ENCODE measurements at places on chromosomes 1 and 21.

DNA sequence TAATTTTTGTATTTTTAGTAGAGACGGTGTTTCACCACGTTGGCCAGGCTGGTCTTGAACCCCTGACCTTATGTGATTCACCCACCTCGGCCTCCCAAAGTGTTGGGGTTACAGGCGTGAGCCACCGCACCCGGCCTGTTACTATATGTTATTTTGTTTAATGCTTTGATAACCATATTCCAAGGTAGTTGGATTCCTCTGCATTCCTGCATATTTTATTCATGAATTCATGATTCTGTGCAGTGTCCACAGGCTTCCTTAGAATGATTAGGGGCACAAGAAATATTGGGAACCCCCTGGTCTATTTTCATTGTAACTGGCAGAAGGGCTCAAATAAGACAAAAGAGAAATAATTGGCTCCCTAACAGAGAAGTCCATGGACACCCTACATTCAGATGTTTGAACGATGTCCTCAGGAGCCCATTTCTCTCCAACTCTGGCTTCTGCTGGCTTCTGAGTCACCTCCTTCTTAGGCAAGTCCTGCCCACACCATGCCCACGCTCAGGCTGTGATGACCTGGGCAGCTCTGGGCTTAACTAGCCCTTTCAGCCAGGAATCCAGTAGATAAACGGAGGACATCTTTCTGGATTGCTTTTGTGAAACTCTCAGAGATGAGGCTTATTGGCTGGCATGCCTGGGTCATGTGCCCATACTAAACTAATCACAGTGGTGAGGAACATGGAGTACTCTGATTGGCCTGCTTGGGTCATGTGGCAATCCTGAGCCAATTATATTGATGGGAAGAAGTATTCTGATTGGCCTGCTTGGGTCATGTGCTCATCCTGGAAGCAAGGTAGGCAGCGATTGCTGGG, 32.6 kb downstream of the TNFRSF8 start:
- DNase-seq, result no peak
- H3K4me3 ChIP-seq, result no peak overlapping the region
- H3K27ac ChIP-seq, result no peak overlapping the region

GRCh38 chr1:21292984-21293536, 2.8 kb upstream of the ECE1 start:
- H3K27me3 ChIP-seq, result no peaks in the 10 kb centered on the region
- DNase-seq, result peak; percentile 51
- H3K27ac ChIP-seq, result peak overlapping the region; percentile 97
- H3K4me3 ChIP-seq, result peak overlapping the region; percentile 82
- no peaks in the 10 kb centered on the region for H3K36me3 ChIP-seq

DNA sequence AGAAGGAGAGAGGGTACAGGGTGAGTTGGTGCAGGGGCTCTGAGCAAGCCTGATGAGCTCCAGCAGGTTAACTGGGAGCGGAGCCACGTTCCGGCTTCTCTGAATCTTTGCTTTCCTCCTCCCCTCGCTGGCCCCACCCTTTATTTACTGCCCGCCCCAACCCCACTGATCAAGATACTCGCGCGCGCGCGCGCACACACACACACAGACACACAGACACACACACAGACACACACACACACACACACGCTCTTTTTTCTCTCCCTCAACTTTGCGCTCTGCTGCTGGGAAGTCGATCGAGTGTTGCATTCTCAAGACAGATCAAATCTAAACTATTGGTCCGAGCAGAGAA, at the start of gene GRIK1:
Gene GRIK1 (minus strand): TSS at position 73 of the 352 bp plus-strand sequence.
- no peaks in the 10 kb centered on the region for H3K4me1 ChIP-seq
- no peaks in the 10 kb centered on the region for H3K36me3 ChIP-seq
- no peak for DNase-seq
- H3K4me3 ChIP-seq, result no peak within 1 kb of the TSS
- H3K27ac ChIP-seq, result no peak within 1 kb of the TSS

GRCh38 chr21:26900980-26901379, 55.8 kb upstream of the ADAMTS1 start:
- no peaks in the 10 kb centered on the region for H3K36me3 ChIP-seq
- H3K4me1 ChIP-seq, result no peaks in the 10 kb centered on the region
- H3K4me3 ChIP-seq, result no peak overlapping the region
- no peaks in the 10 kb centered on the region for H3K27me3 ChIP-seq
- no peak overlapping the region for H3K27ac ChIP-seq

DNA sequence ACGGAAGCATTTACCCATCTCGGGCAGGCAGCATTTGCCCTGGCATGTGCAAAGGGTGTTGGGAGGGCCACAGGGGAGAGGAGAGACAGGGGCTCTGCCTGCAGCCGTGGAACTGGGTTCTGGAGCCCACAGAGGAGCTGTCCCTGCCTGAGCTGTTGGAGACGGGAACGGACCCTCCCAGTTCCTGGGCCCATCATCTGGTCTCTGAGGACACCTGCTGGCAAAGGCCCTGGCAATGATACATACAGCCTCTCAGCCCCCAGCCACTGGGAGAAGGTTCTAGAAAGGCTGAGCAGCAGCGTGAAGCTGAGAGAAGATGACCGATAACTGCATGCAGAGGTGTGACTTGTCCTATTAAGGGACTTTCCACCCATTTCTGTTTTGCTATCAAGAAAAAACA, 31.4 kb downstream of the FAAP20 start:
- H3K36me3 ChIP-seq, result no peaks in the 10 kb centered on the region
- H3K27ac ChIP-seq, result no peak overlapping the region
- peaks cover 2% of the 10 kb centered on the region for H3K4me1 ChIP-seq
- no peak overlapping the region for H3K4me3 ChIP-seq
- H3K27me3 ChIP-seq, result no peaks in the 10 kb centered on the region

- peaks cover 5% of the 10 kb centered on the region for H3K36me3 ChIP-seq
- no peak overlapping the region for H3K4me3 ChIP-seq
- no peak overlapping the region for H3K27ac ChIP-seq
Observed at GRCh38 chr1:172383536-172383935, 36.9 kb upstream of the C1orf105 start.

DNA sequence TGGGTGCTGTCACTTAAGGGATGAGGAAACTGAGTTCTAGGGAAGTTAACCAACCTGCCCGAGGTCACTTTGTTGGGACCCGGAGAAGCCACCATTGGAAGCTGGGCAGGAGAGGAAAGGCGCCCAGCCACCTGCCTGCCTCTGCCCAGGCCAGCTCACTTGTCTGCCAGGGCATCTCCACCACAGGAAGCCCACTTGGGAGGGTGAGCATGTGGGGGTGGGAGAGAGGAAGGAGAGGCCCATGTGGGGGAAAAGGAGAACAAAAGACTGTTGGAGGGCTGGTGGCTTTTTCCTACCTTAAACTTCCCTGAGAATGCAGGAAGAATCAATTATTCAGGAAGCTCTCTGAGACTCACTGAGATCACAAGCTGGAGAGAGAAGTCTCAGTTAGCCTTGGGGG, 43.8 kb upstream of the SELENON start:
- H3K27ac ChIP-seq, result no peak overlapping the region
- no peak for DNase-seq
- no peaks in the 10 kb centered on the region for H3K36me3 ChIP-seq

DNA sequence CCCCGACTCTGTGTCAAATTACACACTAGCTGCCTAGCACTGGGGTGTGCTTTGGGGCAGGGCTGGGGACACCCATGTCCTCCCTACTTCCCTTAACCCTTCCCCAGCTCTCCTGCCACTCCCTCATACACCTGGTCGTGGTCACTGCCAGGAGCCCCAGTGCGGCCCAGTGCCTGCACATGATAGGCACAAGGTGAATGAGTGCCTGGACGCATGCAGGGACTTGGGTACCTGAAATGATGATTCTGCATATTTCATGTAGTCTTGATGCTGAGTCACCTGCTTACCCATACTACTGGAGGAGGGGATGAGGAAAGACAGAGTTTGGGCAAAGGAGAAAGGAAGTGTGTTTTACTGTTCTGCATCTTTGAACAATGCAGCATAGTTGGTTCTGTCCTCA, 1.5 kb upstream of the VANGL2 start:
- no peak for DNase-seq
- no peaks in the 10 kb centered on the region for H3K4me1 ChIP-seq
- H3K4me3 ChIP-seq, result peak overlapping the region; percentile 5
- no peaks in the 10 kb centered on the region for H3K36me3 ChIP-seq

DNA sequence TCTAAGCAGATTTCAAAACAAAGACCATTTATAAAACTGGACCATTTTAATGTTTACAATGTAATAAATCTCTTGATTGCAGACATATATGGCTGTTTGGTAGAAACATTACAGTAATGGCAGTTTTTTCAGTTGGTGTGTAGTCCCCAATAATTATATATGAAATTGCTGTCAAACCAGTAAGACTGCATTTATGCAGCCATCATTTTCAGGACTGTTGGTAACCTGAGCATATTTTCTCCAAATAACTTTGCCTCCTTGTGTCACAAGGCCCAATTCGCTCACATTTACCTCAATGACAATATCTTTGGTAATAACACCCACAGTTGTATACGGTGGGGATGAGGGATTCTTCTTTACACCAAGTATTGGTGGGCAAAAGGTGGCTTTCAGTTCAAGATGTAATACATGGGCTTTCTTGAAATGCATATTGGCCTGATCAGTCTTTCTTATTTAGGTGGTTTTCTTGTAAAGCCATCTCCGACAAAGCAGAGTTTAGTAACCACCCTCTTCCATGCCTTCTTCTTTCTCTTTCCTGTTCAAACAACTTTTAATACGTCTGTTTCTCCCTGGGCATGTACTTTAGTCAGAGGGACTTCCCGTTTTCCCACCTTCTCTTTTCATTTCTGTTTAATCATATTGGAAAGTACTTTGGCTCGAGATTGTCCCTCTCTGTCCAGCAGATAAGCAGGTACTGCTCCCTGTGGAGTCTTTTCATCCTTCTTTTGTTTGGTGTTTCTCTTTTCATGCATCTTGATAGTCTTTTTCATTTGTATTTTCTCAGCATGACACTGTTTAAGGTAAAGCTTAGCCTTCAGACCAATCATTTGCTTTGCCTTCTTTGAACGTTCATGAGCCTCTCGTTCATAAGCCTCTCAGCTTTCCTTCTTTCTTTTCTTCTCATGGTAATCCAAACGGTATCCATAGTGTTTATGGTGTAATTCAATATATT, 30.4 kb downstream of the ATP2B4 start:
- no peak for DNase-seq
- peak overlapping the region; percentile 13 for H3K4me3 ChIP-seq
- H3K27ac ChIP-seq, result no peak overlapping the region

DNA sequence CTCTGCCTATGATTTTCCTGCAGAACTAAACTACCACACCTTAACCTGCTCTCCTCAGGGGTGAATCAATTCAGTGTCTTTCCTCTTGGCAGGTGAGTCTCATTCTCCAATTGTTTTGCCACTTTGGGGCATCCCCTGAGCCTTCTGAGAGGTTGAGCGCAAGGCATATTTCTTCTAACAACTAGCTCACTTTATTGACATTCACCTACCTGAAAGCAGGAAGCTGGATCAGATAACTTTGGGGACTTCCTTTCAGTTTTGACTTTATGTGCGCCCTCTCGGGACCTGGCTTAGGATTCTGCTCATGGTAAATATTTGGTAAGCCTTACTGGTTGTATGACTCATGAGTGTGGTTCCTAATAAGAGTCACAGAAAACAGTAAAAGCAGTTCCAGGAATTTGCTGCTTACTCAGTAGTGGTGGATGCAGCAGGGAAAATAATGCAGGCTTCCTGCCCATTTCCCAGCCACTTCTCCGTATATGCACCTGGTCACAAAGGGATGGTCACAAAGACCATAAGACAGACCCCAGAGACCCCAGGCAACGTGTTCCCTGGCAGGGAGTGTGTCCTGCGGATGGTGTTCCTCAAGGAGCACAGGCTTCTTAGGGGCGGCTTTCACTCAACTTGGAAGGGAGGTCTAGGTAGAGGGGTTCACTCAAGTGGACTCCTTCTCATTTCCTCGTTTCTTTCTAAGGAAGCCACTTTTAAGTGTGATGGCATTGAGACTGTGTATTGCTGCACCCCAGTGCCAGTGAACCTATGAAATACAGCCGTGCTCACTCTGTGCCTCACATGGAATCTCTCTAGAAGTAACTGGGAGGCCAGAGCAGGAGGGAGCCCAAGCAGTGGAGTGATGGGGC, 22.0 kb upstream of the BATF3 start:
- peak; percentile 74 for DNase-seq
- H3K4me1 ChIP-seq, result peaks cover 49% of the 10 kb centered on the region
- H3K36me3 ChIP-seq, result peaks cover 23% of the 10 kb centered on the region
- no peaks in the 10 kb centered on the region for H3K27me3 ChIP-seq

- no peaks in the 10 kb centered on the region for H3K4me1 ChIP-seq
- no peaks in the 10 kb centered on the region for H3K27me3 ChIP-seq
- no peak overlapping the region for H3K4me3 ChIP-seq
- DNase-seq, result no peak
Observed at GRCh38 chr1:6128276-6129081, 51.6 kb downstream of the CHD5 start.

DNA sequence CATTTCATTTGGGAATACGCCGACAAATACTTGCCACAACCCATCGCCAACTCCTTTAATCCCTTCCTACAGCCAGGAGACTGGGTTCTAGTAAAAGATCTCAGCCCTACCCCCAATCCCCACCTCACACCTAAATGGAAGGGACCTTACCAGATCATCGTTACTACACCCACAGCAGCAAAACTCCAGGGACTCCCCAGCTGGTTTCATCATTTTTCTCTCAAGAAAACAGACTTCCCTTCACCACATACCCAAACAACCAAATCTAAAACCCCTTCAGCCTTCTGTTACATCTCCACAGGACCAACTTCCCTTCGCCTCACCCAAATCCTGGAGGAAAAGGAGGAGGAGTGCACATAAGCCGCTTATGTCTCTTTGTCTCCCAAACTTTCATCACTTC, 23.7 kb upstream of the SLC2A5 start:
- peaks cover 3% of the 10 kb centered on the region for H3K4me1 ChIP-seq
- H3K4me3 ChIP-seq, result no peak overlapping the region
- no peak overlapping the region for H3K27ac ChIP-seq
- H3K27me3 ChIP-seq, result peaks cover 18% of the 10 kb centered on the region

- H3K27me3 ChIP-seq, result peaks cover 3% of the 10 kb centered on the region
- peaks cover 10% of the 10 kb centered on the region for H3K36me3 ChIP-seq
- peaks cover 25% of the 10 kb centered on the region for H3K4me1 ChIP-seq
- peak overlapping the region; percentile 20 for H3K27ac ChIP-seq
- no peak for DNase-seq
- H3K4me3 ChIP-seq, result peak overlapping the region; percentile 29
Observed at GRCh38 chr1:155070158-155070621, 6.7 kb downstream of the EFNA4 start.

DNA sequence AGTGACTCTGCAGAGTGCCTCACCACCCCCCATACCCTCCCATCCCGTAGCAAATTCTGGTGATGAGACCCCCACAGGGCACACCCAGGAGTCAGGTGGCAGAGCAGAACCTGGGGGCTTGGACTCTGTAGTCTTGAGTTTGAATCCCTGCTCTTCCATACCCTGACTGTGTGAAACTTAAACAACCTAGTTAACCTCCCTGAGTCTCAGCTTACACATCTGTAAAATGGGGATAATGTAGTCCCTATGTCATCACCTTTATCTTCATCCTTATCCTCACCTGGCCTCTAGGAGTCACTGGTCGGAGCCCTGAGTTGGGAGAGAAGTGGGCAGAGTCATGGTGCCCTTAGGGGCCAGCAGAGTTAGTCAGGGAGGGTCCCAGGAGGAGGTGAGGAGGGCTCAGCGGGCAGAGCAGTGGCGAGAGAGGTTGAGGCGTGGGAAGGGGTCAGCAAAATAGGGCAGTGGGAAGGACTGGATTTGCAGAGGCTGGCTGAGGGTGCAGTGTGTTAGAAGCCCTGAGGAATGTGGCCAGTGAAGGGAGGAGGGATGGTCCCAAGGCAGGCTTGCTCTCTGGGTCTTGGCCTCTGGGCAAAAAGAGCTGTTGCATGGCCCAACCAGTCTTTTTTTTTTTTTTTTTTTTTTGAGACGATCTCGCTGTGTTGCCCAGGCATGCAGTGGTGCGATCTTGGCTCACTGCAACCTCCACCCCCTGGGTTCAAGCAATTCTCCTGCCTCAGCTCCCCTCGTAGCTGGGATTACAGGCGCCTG, 18.6 kb downstream of the C1orf167 start:
- H3K27ac ChIP-seq, result no peak overlapping the region
- H3K4me3 ChIP-seq, result no peak overlapping the region
